ENCODE measurements at places on chromosomes 12 and 14. TPM values are rescaled to one million over a fixed set of nuclear protein-coding genes. Genes with fewer than 3 reads are reported as not detected.

DNA sequence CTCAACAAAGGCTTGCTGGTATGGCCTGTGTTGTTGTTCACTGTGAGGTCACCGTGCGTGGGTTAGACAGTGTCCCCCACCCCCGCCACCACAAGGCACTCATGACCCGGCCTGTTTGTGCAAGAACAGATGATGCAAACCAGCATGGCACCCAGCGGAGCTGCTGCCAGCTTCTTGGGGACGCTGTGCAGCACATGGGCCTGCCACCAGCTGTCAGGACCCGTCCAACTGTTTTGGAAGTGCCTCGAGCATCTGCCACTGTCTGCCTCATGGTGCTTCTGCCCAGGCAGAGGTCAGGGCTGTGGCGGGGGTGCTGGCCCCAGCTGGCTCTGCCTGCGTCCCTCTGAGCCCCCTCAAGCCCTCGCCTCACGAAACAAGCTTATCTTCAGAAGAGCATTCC is 1.5 kb downstream of the ASB2 start:
- no peak for DNase-seq
- no peaks in the 10 kb centered on the region for H3K27me3 ChIP-seq
- H3K4me1 ChIP-seq = peaks cover 59% of the 10 kb centered on the region
- no peak overlapping the region for H3K4me3 ChIP-seq

DNA sequence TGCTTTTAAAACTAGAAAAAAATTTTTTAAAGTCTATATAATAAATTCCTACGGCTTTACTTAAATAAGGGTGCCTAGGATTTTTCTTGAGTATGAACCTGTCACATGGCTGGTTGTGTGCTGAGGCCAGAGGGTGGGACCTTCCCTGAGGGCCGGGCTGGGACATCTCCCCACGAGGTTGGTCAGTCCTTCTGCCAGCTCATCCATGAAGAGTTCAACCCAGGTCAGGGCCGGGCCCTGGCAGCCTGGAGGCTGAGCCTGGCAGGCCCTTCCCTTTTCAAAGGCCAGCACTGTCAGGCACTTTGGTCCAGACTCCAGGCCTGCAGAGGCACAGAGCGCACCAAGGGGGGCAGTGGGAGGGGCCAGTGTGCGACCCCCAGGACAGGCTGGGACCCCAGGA is 31.7 kb downstream of the TNFAIP2 start:
- no peak overlapping the region for H3K4me3 ChIP-seq
- no peak for DNase-seq
- no peak overlapping the region for H3K27ac ChIP-seq
- H3K36me3 ChIP-seq = no peaks in the 10 kb centered on the region

GRCh38 chr12:96720363-96720705 is 186.7 kb upstream of the NEDD1 start:
- no peaks in the 10 kb centered on the region for H3K36me3 ChIP-seq
- peak overlapping the region; percentile 94 for H3K4me3 ChIP-seq
- H3K27me3 ChIP-seq = no peaks in the 10 kb centered on the region

GRCh38 chr14:52305014-52305413 is 9.1 kb upstream of the PTGER2 start:
- no peak for DNase-seq
- H3K4me3 ChIP-seq = no peak overlapping the region
- H3K27ac ChIP-seq = no peak overlapping the region
- no peaks in the 10 kb centered on the region for H3K27me3 ChIP-seq
- no peaks in the 10 kb centered on the region for H3K36me3 ChIP-seq
- H3K4me1 ChIP-seq = peaks cover 5% of the 10 kb centered on the region

DNA sequence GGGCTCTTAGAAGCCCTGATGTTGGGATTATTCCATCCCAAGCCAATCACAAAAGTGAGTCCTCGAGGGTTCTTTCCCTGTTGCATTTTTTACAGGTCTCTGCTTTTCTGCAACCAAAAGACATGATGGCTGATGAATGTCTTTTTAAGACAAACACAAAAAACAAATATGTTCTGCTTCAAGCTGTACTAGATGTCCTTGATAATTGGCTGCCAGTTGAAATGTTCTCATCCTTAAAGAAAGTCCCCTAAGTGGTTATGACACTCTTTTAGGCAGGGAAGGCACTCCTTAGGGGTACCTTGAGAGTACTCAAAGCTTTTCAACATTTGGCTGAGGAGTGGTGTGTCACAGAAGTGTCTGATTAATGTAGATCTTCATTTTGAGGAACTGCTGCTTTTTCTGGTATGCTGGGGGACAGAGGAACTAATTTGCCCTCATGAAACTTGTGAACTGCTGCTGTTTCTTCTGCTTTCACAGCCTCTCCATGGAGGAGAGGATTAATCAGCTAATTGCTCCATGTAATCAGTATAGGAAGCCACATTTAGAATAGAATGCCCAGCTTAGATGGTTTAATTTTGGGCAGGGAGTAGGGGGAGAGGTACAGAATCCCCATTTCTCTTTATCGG is 22.8 kb upstream of the IGF1 start:
- no peak overlapping the region for H3K27ac ChIP-seq
- DNase-seq = no peak
- peaks cover 4% of the 10 kb centered on the region for H3K27me3 ChIP-seq
- H3K36me3 ChIP-seq = no peaks in the 10 kb centered on the region
- no peaks in the 10 kb centered on the region for H3K4me1 ChIP-seq

DNA sequence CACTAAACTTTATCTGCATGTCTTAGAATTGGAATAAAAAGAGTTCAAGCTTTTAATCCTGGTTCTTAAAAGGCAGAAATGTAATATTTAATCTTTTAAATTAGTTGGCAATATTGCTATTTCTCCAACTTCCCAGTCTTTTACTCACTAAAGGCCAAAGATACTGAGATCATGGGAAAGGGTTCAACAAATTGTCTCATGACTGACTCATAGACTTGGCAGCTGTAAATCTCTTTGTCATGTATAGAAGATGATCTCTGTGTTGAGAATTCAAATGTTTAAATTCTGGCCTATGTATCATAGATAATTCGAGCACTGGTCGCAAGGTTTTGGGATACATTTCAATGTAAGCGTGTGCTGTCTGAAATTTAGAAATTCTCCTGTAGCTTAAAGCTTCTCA is 40.1 kb upstream of the STRAP start:
- H3K27me3 ChIP-seq = peaks cover 7% of the 10 kb centered on the region
- no peak overlapping the region for H3K4me3 ChIP-seq

GPR135 gene
- polyA plus RNA-seq = not detected

- no peaks in the 10 kb centered on the region for H3K36me3 ChIP-seq
- peaks cover 5% of the 10 kb centered on the region for H3K4me1 ChIP-seq
Measured at GRCh38 chr14:62118461-62118860, 356.2 kb downstream of the SNAPC1 start.

DNA sequence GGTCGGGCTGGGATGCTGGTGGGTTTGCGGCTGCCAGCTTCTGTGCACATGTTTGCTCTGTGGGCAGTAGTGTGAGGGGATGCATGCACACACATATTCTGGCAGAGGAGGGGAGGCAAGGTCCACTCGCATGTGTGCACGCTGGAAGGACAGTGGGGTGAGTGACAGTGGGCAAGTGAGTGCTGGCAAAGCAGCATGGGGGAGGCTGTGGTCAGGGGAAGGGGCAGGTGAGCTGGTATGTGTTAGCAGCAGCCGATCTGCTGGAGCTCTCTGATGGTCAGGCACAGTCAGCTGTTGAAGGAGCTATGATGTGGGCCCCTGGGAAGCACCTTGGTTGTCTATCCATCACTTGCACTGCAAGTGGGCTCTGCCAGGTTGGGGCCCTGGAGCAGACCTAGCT is 170.3 kb downstream of the NTS start:
- no peaks in the 10 kb centered on the region for H3K36me3 ChIP-seq
- H3K4me1 ChIP-seq = no peaks in the 10 kb centered on the region

DNA sequence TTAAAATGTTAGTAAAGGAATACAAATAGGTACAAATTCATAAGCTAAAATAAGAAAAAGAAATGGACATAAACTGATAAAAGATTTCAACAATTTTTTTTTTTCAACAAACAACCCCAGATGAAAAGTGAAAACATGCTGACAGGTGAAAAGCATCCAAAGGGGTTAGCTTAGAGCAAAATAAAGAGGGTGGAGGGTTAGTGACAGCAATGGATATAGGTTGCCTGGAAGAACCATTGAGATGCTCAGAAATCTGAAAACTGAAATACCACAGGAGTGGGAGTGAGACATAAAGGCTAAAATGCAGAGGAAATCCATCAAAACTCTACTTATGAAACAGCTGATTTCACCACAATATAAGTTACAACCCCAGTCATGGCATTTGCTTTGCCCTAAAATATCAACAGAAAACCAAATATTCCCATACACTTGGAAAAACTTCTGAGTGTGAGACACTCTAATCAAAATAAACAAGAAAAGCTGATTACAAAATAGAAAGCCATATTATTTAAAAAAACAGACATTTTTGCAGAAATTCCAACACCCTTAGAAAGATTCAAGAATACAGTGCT is 136.3 kb upstream of the PLEKHG7 start:
- DNase-seq = no peak
- no peak overlapping the region for H3K27ac ChIP-seq
- H3K4me1 ChIP-seq = peaks cover 5% of the 10 kb centered on the region
- H3K27me3 ChIP-seq = no peaks in the 10 kb centered on the region
- H3K36me3 ChIP-seq = no peaks in the 10 kb centered on the region

DNA sequence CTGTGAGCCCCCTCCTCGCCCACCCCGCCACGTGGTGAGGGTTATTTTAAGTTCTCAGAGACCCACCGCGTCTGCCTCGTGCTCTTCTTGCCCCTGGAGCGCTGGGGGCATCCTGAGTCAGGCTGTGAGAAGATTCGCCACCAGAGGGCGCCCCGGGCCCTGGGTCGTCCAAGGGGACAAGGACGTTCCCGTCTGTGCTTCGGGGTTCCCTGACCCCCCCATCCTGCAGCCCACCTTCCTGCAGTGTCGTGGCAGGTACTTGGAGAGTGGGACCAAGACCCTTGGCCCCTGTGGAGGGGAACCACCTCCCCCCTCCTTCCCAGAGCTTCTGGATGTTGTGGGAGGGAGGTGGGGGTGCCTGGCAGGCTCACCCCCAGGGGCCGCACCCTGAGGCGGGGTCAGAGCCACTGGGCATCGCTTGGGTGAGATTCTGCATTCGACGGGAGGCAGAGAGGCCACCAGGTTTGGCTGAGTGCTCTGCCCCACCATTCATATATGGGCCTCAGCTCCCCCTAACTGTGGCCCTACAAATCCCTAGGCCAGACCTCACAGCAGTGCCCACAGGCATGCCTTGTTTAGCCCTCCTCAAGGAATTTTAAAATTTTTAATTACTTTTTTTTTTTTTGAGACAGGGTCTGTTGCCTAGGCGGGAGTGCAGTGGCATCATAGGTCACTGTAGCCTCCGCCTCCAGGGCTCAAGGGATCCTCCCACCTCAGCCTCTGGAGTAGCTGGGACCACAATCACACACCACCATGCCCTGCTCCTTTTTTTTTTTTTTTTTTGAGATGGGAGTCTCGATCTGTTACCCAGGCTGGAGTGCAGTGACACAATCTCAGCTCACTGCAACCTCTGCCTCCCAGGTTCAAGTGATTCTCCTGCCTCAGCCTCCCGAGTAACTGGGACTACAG is 17.0 kb downstream of the RHOF start:
- DNase-seq = peak; percentile 85
- peak overlapping the region; percentile 66 for H3K27ac ChIP-seq
- peaks cover 28% of the 10 kb centered on the region for H3K4me1 ChIP-seq
- H3K4me3 ChIP-seq = no peak overlapping the region

ACRBP gene
- polyA plus RNA-seq = 0.41 TPM

- H3K27ac ChIP-seq = no peak overlapping the region
- no peak overlapping the region for H3K4me3 ChIP-seq
- DNase-seq = no peak
- H3K36me3 ChIP-seq = no peaks in the 10 kb centered on the region
- H3K27me3 ChIP-seq = peaks cover 2% of the 10 kb centered on the region
Measured at GRCh38 chr12:11633968-11634367, 15.5 kb upstream of the ETV6 start.

GRCh38 chr12:66065641-66066136 is 64.9 kb downstream of the LLPH start:
- DNase-seq = no peak
- peaks cover 10% of the 10 kb centered on the region for H3K27me3 ChIP-seq
- no peaks in the 10 kb centered on the region for H3K36me3 ChIP-seq
- no peaks in the 10 kb centered on the region for H3K4me1 ChIP-seq

HIGD1C gene
- not detected for polyA plus RNA-seq

P2RX4 gene
- 28.5 TPM for polyA plus RNA-seq

GPR137C gene
- not detected for polyA plus RNA-seq

A2M gene
- not detected for polyA plus RNA-seq

DNA sequence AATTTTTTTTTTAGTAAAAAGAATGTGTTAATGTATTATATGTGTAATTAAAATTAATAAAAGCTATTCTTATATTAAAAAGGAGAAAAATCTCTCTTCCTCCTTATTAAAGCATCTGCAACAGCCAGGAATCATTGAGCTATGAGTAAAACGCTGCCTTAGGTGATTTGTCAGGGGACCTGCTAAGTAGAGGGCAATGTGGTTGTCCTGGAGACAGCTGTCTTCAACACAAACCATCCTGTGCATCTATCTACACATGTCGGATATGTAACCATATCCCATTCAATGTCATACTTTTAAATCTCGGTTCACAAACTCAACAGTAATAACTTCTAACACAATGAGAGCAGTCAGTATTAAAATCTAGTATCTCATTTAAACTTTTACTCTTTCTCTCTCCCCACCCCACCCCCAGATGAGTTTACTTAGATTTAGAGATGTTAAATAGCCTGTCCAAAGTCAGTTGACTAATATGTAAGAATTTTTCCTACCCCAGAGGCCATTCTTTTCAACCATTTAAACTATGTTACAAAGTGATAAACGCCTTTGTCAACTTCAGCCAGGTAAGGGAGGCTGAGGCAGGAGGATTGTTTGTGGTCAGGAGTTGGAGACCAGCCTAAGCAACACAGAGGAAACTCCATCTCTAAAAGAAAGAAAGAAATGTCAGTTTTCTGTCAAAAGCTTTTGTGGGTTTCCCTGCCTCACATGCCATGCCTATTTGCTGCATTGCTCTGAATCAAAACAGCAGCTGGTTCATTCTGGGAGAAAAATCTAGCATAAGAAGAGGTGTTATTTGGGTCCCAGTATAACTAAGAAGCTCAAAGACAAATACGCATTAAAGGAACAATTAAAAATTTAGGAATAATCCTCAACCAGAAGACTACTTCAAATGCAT is 413.7 kb upstream of the CCDC196 start:
- H3K36me3 ChIP-seq = no peaks in the 10 kb centered on the region
- no peak overlapping the region for H3K27ac ChIP-seq
- no peak for DNase-seq
- no peak overlapping the region for H3K4me3 ChIP-seq
- H3K4me1 ChIP-seq = no peaks in the 10 kb centered on the region
